Left renal cortex interstitium (tissue), 4 donors: ENCODE measurements at places on chromosomes 16 and 17. TPM values are rescaled to one million over a fixed set of nuclear protein-coding genes. Genes with fewer than 3 reads are reported as not detected.

GRCh38 chr16:53775821-53776431 is 72.0 kb downstream of the FTO start:
- no peak for DNase-seq

Gene ATP6V0A1
- polyA plus RNA-seq, result 41.5 TPM

Gene ZNF423
- 31.6 TPM for polyA plus RNA-seq

Gene NAGS
- 3.9 TPM for polyA plus RNA-seq

Gene EVPLL
- polyA plus RNA-seq, result 0.74 TPM

Gene KRT27
- polyA plus RNA-seq, result not detected

Gene IL34
- polyA plus RNA-seq, result 0.62 TPM

DNA sequence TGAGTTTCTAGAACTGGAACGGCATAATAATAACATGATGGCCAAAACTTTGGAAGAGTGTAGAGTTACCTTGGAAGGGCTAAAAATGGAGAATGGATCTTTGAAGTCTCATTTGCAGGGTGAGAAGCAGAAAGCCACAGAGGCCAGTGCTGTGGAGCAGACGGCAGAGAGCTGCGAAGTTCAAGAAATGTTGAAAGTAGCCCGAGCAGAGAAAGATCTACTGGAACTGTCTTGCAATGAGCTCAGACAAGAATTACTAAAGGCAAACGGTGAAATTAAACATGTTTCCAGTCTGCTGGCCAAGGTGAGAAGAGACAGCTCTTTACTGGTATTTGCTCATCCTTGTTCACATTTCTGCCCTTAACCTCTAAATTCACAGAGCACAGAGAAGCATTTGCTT is 196.4 kb downstream of the SPECC1 start:
- no peak for DNase-seq

DNA sequence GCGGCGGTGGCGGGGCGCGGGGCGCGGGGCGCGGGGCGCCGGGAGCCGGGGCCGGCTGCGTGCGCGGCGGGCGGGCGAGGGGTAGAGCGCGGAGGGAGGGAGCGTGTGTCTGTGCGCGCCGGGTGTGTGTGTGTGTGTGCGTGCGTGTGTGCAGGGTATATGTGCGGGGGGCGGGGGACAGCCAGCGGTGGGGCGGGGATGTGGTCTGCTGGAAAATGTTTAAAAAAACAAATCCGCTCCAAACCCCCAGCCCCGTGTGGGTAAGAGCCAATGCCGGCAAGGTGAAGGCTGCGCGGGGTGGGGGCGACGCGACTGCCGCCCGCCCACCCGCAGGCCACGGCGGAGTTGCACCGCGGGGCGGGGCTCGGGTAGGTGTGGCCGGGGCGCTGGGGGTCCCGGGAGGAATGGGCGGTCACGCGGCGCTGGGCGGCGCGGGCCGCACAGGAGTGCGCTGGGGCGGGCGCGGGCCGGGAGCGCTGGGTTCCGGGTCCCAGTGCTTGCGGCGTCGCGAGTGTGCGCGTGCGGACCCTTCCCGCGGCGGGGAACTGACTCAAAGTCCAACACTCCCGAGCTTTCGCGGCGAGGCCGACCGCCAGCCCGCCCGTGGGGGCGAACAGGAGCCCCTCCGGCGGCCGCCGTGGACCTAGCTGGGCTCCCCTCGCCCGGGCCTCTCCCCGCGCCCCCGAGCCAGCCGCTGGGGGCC is at the start of gene CYGB:
CYGB (minus strand) TSS at position 132 of the 703 bp plus-strand sequence. CDS start 167 bp downstream, outside the sequence.
- DNase-seq, result no peak

Gene CDH8
- 3.6 TPM for polyA plus RNA-seq

DNA sequence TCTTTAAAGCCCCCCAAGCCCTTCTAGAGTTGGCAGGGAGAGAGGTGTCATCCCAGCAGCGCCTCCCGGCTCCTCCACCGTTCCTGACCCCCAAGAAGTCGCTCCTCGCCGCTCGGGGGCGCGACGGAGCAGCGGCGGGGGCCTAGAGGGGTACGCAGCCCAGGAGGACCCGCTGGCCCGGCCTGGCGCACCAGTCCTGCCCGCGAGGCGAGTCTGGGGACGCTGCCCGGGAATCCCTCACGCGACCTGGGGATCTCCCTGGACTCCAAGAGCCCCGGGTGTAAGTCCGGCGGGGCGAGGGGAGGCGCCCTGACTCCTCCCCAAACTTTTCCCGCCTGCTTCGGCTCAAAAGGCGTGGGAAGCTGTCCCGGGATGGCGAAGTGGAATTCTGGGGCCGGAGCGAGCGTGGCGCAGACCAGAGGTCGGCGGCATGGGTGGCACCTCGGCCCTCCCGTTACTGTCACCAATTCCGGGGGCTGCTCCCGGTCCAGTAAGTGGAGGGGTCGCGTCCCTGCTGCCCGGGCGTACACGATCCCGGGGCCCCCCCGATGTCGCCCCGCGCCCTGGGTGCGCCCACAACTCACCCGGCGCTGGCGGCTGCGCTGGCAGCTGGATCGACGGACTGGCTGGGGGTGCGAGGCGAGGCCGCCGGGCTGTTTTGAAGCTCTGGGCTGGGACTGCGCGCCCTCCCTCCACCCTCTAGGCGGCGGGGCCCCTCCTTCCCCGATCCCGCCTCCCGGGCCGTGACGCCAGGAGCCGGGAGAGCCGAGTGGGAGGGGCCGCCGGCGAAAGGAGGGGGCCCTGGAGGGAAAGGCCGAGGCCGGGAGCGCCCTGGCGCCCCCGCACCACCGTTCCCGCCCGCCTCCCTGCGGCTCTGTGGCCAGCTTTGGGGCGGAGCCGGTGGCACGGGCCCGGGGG is at the start of gene EMP2:
EMP2 (minus strand) TSS at position 634 of the 918 bp plus-strand sequence. CDS start 32,981 bp downstream, outside the sequence.
- DNase-seq, result peak; percentile 39

Gene HSF5
- 0.36 TPM for polyA plus RNA-seq

- DNase-seq, result no peak
Measured at GRCh38 chr17:34024806-34025551, 230.1 kb upstream of the CCL2 start.

Gene CTCF
- polyA plus RNA-seq, result 83.1 TPM

Gene SDR42E2
- 0.19 TPM for polyA plus RNA-seq

Gene MPG
- polyA plus RNA-seq, result 24.1 TPM

GRCh38 chr17:79005063-79005861 is 4.3 kb downstream of the CANT1 start:
- DNase-seq, result no peak

Gene KRTAP4-5
- polyA plus RNA-seq, result not detected

- DNase-seq, result no peak
Measured at GRCh38 chr16:17365211-17365541, 105.6 kb downstream of the XYLT1 start.

Gene PLLP
- 22.9 TPM for polyA plus RNA-seq

- DNase-seq, result no peak
Measured at GRCh38 chr16:5461141-5461540, 363.5 kb upstream of the EEF2KMT start.

Gene TBC1D10B
- polyA plus RNA-seq, result 39.5 TPM

Gene CA10
- 10.1 TPM for polyA plus RNA-seq

GRCh38 chr17:55769625-55770000 is 18.8 kb downstream of the PCTP start:
- no peak for DNase-seq

Gene ZACN
- polyA plus RNA-seq, result 22.3 TPM
